ENCODE measurements at places on chromosomes 6 and 20.
A peak's percentile ranks its signal among the peaks of the same experiment; 100 is the strongest.

- no peak for DNase-seq
These were observed 59.6 kb downstream of the EFCAB8 start for GRCh38 chr20:32918296-32918695.

GRCh38 chr20:1979106-1979778, 14.6 kb downstream of the PDYN start:
- DNase-seq, result no peak

DNA sequence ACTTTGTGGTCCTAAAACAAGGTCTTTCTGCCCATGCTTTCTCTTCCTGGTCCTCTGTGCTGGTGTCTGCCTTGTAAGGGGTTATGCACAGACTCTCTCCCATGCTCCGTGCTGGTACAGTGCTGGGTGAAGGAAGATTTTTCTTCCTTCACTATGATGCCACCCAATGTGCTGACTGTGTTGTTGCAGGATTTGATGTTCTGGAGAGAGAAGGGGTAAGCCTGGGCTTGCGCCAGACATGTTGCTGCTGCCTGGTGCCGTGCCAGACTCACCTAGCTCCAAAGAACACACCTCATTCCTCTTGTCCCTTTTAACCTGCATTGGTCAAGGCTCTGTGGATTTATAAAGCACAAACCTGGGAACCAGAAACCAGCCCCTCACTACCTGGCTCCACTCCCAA, 28.4 kb upstream of the ARMH2 start:
- DNase-seq, result no peak

- no peak for DNase-seq
These were observed 41.7 kb downstream of the SLC23A2 start for GRCh38 chr20:4959592-4959991.

DNA sequence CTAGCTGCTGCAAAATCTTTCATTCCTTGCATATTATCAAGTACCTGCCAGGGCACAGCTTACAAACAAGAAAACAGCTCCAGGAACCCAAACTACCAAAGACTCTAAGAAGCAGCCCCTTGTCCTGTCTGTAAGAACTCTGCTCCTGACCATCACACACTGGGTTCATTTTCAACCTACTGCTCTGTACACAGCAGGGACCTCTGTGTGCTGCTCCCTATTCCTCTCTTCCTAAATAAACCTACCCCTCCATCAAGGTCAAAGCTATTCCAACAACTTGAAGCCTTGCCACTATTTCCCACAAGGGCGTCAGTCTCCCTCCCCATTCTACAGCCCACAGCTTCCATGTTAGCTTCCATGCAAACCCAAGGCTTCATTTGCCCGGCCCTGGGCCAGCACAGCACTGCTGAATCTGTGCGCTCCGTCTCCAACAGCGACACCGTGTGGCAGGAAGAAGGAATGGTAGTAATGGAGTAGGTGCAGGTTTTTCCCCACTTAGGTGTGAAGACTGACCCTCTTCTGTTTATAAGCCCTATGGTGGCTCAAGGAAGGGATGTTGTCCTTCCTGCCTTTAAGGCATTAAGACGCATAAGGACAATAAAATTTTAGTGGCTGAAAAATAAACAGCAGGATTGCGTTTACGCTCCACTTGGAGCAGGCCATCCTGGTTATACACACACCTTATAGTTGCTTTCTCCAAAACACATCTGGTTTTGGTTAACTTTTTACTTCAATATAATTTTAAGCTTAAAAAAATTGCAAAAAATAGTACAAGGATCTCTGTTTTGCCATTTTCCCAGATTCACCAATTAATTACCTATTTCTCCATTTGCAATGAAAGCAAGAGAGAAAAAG, 115.2 kb upstream of the NXT1 start:
- no peak for DNase-seq

GRCh38 chr20:58941471-58941870, 39.6 kb upstream of the NELFCD start:
- no peak for DNase-seq

GRCh38 chr20:32484958-32485769, 100.0 kb downstream of the NOL4L start:
- peak; percentile 68 for DNase-seq

DNA sequence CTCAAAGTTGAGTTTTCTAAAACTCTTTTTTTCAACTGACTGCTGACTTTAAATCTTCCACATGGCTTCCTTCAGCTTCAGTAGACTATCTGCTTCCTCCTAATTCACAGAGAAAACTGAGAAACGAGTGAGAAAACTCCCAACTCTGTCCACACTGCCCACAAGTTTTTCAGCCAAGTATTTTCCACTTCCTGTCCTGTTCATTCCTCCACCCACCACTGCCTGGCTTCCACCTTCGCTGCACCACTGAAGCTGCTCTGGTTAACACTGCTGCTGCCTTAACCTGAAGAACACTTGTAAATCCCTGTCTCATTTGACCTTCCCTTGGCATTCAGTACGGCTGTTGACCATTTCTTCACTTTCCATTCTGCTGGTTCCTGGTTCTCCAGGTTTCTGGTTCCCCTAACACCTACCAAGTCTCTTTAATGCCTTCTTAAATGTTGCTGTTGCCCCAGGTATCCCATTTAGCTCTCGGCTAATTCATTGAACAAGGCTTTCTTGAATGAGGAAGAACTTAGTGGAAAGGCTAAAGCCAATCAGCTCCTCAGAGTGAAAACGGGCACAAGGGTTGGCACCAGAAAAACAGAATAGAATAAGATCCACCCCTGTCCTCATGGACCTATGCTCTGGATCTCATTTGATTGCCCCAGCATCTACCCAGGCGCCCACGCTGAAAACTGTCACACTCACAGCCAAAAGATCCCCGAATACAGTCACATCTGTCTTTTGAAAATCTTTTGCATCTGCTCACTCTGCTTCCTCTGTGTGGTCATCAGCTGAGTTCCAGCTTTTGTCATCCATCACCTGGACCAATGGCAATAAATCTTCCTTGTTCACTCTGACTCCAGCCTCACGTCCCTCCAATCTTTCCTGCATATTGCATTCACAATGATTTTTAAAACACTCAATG, 104.4 kb upstream of the TAB2 start:
- DNase-seq, result no peak

DNA sequence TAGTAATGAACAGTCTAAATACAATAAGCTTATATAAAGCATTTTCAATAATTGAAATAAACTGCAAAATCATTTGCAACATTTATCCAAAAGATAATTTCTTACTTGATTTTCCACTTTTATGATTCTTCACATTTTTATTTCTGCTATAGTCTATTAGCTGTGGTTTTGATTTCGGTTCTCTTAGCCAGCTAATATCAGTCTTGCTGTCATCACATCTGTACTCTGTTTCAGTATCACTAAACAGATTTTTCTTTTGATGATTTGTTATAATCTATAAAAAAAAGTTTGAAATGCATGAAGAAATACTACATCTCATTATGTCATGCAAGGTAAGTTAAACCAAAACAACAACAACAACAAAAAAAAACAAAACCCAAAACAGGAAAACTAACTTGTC, 53.2 kb downstream of the SYCP2 start:
- no peak for DNase-seq

DNA sequence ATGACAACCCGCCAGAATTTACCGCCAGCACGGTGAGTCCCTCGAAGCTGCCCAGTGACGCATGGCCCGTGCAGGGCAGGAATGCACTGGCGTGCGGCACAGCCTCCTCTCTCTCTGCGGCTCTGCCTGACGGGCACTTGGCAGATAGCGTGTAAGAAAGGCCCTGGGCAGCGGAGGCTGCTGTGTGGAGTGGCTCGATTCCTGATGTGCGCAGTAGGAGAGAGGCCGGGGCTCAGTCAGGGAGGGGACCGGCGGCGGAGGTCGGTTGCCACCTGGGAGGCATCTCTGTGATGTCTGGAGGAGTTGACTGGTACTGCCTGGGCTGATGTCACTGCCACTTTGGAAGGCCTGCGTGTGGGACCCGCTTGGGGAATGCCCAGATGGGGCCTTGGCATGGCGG, 170.7 kb downstream of the TAF4 start:
- no peak for DNase-seq

DNA sequence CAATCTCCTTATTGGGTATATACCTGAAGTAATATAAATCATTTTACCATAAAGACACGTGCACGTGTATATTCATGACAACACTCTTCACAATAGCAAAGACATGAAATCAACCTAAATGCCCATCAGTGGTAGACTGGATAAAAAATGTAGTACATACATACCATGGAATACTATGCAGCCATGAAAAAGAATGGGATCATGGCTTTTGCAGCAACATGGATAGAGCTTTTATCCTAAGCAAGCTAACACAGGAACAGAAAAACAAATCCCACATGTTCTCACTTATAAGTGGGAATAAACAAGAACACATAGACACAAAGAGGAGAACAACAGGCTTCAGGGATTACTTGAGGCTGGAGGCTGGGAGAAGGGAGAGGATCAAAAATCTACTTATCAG, 208.3 kb upstream of the QKI start:
- DNase-seq, result no peak

- no peak for DNase-seq
These were observed 90.8 kb downstream of the ZNF217 start for GRCh38 chr20:53502820-53503219.

DNA sequence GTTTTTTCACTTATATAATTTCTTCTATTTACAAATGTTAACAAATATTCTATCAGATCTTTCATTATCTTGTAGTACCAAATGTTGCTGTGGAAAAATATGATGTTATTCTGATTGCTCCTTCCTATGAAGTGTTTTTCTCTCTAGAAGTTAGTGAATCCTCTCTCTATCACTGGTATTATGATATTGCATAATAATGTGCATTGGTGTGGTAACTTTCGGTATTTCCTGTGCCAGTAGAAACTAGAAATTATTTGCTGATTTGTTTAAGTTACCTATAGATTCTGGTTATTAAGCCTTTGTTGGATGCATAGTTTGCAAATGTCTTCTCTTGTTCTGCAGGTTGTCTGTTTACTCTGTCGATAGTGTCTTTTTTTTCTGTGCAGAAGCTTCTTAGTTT, 342.5 kb downstream of the CENPW start:
- DNase-seq, result no peak

DNA sequence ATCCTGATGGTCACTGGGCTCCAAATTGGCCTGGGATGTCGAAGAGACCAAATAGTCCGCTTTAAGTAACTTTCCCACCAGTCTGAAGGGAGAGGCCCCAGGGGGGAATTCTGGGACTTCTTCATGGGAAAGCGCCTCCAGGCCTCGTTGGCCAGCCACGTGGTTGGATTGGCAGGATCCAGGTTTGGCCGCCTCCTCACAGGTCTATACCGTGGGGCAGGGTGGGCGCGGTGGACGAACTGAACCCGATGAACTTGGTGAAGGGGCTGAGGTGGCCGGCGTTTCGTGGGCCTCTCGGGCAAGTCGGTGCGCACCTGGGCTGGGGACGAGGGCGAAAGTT, 297 bp downstream of the POM121L2 start:
- DNase-seq, result no peak

DNA sequence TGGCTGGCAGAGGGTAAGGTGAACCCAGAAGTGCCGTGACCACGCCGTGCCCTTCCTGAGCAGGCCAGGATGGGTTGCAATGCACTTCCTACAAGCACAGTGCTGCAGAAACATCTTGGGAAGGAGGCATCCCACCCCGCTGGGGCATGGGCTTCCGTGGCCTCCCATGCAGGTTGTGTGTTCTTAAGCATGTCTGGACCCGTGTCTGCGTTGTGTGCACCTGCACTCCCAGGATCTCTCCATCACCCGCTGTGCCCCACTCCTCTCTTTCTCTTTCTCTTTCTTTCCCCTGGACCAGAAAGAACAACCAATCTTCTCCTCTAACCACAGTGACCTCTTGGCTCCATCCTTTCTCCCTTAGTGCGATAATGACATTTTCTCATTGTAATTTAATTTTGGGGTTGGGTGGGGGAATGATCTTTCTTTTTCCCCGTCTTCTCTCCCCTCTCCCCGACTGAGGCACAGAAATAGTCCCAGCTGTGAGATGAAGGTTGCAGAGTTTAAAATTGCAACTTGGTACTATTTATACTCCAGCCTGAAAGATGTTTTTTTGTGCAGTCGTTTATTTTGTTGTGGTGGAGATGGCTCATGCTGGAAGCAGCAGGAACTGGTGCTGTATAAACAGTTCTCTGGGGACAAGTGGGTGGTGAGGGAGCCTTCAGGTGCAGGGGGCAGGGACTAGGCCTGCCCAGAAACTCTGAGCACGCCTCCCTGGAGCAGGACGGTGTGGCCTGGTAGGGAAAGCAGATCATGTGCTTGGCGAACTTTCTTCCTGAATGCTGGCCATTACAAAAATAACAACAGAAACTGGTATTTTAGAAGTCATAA, 20.5 kb downstream of the BCAS4 start:
- no peak for DNase-seq

- no peak for DNase-seq
These were observed 213.6 kb upstream of the SUPT3H start for GRCh38 chr6:45591306-45591705.

DNA sequence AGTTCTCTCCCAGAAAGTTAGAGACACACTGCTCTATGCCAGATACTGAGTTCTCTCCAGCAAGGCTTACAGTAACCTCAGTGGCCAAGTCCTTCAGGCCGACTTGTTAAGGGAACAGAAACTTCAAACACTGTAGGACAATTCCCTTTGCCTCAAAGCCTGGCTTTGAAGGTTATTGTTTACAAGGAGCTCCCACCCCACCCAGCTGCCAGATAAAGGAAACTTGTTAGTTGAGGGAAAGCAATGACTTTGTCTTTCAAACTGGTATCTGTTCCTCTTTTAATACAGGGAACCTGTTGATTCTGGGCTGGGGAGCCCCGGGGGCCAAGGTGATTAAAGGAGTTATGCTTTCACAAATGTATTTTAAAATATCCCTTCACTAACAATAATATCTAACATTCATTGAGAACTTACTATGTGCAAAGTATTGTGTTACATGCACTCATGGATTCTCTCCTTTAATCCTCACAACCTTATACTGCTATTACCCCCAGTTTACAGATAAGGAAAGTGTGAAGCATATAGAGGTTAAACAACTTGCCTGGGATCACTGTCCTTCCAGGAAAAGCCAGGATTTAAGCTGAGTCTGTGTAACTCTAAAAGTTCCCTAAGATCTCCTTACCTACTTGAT, 27.6 kb upstream of the CDKN1A start:
- no peak for DNase-seq

DNA sequence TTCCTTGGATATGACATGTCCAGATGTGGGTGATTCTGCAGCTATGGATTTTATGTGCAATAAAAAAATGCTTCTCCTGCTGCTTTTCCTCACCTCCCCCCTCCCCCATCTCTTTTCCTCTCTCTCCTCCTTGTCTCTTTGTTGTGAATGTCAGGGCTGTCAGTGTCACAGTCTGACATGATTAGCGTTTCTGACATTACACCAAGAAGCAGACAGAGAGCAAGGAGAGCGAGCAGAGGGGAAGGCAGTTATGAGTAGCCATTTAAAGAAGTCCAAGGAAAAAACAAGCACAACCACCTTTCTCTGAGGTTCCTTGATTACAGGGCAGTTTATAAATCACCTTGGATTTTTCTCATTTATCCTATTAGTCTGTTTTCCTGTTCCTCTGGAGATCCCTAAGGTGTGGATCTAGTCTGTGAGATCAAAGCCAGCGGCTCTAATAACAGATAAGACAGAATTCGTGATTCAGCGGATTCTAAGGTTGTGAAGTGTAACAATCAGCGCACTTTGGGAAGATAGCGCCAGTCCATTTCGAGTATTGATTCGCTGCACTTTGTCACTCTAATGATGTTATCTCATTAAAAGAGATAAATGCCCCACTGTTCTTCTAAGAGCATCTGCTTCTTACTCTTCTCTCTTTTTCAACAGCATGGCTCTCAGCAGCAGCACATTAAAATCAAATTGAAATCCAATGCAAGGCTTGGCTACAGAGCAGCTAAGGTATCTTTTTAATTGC, 101.4 kb downstream of the BACH2 start:
- DNase-seq, result no peak
